ENCODE measurements at places on chromosomes 6 and 20. TPM values are rescaled to one million over a fixed set of nuclear protein-coding genes. Genes with fewer than 3 reads are reported as not detected.
A peak's percentile ranks its signal among the peaks of the same experiment; 100 is the strongest.

Gene MOXD1
- 37.5 TPM for total RNA-seq

DNA sequence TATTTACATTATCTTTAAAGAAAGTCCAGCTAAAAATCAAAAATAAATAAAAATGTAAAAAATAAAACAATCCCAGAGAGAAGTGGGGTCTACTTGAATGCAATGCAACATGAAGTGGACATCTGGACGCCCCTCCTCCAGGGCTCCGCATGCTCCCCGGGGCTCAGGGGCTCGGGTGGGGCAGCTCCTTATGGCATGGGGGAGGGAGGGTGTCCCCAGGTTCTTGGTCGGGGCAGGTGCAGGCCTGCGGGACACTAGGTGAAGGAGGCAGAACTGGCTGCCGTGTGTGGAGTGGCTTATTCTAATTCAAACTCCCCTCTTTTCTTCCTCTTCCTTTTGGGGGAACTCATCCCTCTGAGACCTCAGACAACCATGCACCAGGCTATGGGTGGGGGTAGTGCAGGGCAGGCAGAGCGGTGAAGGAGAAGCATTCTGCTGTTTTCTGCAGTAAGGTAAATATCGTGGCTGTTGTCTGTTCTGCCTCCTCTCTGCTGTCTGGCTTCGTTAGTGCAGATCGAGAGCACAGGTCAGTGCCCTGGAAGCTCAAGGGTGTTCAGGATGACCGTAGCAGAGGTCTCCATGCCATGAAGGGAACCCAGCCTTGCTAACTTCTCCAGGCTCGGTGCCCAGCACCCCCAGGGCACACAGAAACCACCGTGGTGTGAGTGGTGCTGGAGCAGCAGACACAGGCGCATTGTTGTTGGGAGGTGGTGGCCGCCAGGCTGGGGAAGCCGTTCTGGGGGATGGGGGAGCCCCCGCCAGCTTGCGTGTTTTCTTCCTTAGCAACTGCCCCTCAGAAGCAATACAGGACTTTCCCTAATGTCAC, 82.6 kb downstream of the TTLL2 start:
- DNase-seq = no peak

GRCh38 chr20:63029358-63030121, 22.8 kb upstream of the BHLHE23 start:
- DNase-seq = no peak

DNA sequence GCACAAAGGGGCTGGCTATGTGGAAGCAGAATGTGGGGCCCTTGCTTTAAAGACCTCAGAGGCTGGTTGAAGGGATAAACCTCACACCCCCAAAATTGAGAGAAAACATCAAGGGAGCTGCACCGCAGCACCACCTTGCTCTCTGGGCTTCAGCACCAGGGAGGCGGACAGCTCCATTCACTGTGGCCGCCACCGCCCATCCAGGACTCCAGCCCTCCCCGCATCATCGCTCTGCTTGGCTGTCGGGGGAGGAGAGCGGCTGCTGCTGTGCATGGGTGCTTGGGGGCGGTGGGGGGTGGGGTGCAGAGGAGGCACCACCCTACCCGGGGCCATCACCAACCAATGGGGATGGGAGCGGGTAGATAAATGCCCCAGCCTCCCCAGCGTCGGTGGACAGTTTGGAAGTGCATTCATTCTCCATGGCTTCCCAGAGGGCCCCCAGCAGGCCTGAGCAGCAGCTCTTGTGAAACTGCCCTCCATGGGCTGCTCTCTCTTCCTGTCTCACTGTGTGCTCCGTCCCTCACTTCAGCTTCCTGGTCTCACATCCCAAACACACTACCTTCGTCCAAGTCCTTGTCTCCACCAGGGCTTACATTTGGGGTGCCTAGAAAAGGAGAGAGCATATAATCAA, 75.7 kb upstream of the BHLHE23 start:
- peak; percentile 52 for DNase-seq

Gene GLO1
- 131 TPM for total RNA-seq

- DNase-seq = no peak
These were observed 9.6 kb upstream of the CHD6 start for GRCh38 chr20:41627611-41628244.

DNA sequence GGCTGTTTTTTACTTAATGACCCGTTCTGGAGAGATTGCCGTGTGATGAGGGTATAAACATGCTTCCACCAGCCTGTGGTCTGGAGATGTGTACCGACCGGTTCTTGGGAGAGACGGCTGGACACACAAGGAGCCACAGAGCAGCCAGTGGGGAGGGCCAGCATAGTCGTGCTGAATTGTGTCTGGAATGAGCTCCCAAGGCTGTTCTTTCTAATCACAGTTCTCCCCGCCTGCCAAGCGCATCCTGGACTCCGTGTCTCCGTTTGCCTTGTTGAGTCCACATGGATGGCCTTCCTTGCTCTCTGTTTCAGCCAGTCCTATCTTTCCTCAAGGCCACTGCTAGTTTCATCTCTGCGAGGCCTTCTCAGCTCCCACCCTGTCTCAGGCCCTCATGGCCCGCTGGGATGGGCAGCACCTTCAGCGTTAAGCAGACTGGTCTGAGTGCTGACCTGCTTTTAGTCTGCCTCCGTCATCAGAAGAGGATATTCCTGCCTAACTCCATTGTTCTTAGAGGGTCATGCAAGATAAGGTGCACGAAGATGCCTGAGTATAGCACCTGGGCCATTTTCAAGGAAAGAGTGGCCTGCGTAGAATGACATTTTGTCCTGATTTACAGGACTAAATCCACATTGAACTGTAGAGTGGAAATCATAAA, 20.6 kb downstream of the MANBAL start:
- DNase-seq = no peak

Gene FHL5
- total RNA-seq = 10.5 TPM
